ENCODE measurements at places on chromosomes 2 and 18.

DNA sequence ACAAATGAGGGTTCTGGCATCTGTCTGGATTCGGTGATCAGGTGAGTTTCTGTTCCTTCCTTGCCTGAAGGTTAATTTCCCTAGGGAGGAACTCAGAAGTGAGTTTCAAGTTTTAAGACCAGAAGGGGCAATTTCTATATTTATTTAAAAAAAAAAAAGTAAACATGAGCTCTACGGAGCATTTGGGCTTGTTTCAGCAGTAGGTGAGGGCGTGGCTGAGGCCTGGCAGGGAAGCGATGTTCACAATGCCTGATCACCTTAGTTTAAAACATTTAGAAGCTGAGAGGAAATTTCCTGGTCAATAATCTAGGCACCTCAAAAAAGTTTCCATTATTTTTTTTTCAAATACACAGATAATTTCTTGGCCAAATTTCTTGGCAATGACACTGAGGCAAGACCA, 629.1 kb downstream of the DPP10 start:
- DNase-seq, result no peak

- DNase-seq, result no peak
Measured at GRCh38 chr2:150644298-150645067, 157.0 kb upstream of the RND3 start.

DNA sequence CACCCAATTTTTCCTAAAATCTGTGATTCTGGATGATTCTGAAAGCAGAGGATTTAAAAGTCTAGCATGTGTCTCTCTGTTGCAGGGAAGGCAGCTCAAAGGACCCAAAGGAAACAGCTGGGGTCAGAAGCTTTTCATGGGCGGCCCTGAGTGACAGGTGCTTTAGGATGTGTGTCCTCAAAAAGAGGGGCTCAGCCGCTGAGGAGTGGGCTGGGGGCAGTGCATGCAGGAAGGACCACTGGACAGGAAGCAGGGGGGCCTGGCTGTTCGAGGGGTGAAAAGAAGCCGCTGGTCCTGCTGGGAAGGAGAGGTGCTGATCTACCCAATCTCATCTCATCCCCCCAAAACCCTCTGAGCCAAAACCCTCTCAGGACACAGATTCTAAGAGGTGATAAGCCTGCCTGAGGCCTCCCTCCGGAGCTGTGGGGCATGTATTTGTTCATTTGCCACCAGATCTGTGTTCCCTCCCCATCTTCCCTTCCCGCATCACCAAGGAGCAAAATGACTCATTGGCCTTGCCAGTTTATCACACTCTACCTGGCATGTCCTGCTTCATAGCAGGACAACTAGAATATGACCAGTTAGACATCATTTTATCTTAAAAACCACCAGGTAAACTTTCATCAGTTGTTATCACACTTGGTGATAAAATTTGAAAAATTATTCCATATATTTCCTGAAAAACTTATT, 98.8 kb upstream of the MGAT4A start:
- no peak for DNase-seq

- DNase-seq, result no peak
Measured at GRCh38 chr2:57802243-57802642, 244.4 kb upstream of the VRK2 start.

DNA sequence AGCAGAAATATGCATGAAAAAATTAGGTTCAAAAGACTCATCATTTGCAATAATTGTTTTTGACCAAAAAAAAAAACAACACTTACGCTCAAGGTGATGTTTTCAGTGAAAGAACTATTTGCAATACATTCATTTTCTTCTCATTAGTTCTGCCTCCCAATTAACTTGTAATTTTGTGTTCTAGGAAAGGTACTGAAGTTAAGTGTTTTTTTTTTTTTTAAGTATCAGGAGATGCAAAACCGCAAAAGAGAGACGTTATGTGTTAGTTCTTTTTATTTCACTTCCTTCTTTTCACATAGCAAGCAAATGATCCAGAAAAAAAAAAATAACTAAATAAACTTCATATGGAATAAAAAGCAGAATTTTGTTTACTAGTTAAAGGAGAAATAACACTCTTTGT, 735.2 kb upstream of the GCFC2 start:
- no peak for DNase-seq

DNA sequence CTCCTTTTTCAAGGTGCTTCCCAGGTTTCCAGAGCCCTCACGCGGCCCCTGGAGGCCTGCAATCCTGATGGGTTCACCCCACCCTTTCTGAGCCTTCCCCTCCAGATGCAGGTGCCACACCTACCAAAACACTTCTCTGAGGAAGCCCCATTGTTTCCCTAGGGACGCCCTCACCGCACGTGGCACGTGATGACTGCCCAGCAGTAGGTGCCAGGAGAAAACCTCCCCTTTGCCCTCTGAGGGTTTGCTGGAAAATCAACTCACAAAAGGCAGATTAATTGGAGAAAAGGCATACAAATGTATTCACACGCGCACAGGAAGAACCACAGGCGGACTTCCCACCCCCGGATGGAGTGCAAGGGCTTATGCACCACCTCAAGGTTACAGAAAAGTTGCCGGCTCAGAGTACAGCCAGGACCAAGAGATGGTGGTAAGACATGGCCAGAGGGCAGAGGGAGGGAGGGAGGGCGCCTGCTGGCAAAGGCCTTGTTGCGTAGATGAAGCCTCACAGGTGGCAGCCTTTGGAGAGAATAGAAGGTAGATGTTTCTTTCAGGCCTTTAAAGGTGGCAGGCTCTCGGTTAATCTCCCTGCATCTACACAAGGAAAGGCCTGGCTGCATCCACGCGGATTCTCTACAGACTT, 269.4 kb upstream of the RAB6C start:
- DNase-seq, result no peak

GRCh38 chr2:215136669-215137328, 1.6 kb downstream of the ABCA12 start:
- peak; percentile 5 for DNase-seq

- DNase-seq, result no peak
Measured at GRCh38 chr2:6213056-6213780, 521.0 kb downstream of the SOX11 start.

DNA sequence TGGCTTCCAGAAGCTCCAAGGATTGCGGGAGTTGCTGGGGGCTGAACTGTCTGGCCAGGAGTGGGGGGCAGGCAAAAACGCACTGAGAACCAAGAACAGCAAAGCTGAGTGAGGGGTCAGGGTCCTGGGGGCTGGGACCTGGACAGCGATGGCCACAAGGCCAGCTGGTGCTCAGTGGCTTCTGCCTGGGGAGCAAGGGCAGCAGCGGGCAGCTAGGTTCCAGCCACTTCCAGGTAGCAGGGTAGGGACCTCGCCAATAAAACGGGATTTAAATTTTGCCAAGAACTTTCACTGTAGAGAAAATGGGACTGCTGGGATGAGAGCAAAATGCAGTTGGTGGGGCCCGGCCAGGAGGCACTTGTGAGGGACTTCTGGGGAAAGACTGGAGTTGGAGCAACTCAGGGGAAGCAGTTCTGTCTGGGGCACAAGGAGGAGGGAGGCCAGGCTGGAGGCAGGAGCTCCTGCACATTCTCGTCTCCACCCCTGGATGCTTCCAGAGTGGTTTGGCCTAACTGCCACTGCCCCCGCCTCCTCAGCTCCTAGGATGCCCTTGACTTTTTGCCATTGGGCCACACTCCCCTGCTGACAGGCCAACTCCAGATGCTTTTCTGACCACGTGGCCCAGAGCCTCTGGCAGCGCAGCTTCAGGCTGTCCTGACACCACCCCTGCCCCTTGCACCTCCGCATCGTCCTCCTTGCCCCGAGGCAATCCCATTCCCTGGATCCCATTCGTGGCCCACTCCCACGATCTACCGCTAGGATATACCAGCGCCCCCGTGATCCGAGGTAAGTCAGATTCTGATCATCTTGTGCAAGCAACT, 5.5 kb upstream of the CCDC74A start:
- peak; percentile 27 for DNase-seq

DNA sequence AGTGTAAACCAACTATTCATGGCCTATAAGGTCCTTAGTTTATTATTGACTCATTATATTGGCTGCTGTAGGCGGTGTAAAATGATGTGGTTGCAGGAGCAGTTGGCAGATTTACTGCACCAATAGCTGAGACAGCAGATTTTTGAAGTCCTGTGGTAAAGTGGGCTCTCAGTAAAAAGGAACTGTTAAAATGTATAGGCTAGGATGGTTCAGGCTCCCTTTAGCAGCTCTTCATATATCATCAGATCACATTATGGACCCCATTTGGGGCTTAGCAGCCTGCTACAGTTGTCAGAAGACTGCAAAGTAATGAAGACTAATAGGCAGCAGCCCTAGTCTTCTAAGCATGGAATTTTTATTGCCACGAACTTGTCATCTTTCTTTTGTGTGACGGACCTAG, 27.8 kb downstream of the MTX2 start:
- DNase-seq, result no peak

- DNase-seq, result no peak
Measured at GRCh38 chr2:176187200-176187898, 1.1 kb upstream of the HOXD1 start.

- no peak for DNase-seq
Measured at GRCh38 chr2:219440388-219441256, 6.0 kb downstream of the SPEG start.

DNA sequence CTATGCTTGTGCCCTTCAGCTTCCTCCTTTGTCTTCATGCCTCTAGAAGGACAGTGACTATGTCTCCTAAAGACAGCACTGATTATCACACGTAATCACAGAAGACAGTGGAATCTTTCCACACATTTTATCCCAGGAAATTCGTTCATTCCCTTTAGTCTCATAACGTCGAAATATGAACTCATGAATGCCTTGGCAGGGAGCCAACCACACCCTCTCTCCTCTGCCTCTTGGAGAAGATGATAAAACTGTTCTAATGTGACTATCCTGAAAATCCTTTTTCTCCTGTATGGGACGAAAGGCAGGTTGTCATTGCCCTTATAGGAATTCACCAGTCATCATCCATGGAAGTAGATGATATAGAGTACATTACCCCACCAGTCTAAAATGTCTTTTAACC, 726.6 kb upstream of the FANCL start:
- DNase-seq, result no peak

DNA sequence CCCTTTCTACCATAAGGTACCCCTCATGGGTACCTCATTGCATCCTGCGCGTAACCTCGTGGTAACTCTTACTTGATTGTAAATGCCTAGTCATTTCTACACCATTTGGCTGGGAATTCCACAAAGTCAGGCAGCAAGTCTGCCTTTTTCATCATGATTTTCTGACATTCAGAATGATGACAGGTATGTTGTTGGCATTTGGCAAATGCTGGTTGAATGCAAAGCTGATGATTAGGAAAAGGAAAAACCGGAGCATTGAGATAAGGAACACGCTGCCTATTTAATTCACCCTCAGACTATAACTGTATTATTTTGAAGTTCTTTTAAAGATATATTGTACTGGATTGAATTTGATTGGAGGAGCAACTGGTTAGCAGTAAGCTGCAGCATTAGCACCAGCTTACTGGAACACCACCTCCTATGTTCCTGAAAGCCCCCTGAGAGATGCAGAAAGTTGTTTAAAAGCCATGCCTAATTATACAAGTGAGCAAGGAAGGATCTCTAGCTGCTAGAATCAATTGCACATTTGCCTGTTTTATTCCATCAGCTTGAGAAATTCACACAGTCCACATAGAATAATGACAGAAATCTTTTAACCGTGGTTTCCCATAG, 520.1 kb downstream of the LRP1B start:
- peak; percentile 32 for DNase-seq

DNA sequence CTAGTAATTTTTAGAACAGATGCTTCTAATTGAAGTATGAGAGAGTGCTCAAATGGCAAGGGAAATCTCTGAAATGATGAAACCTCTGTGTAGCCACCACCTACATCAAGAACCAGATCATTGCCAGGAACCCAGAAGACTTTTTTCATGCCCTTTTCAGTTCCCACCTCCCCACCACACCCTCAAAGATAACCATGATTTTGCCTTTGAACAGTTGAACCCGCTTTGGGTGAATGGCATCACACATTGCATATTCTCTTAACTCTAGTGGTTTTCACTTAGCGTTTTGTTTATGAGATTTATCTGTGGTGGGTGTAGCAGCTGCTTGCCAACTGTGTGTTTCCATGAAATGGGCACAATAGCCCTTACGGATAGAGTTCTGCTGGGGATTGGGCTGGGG, 142.9 kb upstream of the HDAC4 start:
- no peak for DNase-seq

GRCh38 chr18:29373000-29373399, 1196.1 kb upstream of the CDH2 start:
- no peak for DNase-seq

DNA sequence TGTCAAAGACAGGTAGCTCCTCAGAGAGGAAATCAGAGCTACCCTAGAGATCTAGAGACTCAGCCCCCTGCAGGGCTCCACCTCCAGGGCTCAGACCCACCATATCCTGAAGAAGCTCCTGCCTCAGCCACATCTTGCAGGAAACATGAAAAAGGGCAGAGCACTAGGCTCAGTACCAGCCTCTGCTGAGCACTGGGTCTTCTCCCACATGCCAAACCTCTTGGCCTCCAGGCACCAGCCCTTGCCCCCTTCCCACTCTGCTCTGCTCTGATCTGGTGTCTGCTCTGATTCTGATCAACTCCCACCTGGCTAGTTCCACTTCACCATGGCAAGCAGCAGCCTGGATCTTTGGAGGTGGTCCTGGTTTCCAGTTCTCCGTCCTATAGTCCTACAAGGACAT, 114.3 kb upstream of the SLC66A3 start:
- DNase-seq, result no peak

GRCh38 chr18:60883587-60883986, 449.6 kb upstream of the CDH20 start:
- DNase-seq, result no peak

DNA sequence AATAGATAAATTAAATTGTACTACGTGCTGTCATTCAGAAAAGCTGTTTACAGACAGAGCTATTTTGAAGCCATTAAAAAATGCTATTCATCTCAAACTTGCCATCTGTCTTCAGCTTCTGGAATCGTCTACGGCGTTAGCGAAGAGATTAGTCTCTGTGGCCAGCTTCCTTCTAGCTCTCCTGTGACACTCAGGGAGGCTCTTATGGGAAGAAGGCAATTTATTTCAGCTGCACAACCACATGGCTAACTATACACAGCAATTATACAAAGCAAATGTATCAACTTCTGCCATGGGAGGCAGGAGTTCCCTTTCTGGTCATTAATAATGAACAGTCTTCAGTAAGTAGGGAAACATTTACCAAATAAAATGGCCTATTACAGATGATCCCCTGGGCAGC, 6.3 kb downstream of the CTAGE1 start:
- no peak for DNase-seq
